ENCODE measurements at places on chromosomes 5 and 9. TPM values are rescaled to one million over a fixed set of nuclear protein-coding genes. Genes with fewer than 3 reads are reported as not detected.
A peak's percentile ranks its signal among the peaks of the same experiment; 100 is the strongest.

DNA sequence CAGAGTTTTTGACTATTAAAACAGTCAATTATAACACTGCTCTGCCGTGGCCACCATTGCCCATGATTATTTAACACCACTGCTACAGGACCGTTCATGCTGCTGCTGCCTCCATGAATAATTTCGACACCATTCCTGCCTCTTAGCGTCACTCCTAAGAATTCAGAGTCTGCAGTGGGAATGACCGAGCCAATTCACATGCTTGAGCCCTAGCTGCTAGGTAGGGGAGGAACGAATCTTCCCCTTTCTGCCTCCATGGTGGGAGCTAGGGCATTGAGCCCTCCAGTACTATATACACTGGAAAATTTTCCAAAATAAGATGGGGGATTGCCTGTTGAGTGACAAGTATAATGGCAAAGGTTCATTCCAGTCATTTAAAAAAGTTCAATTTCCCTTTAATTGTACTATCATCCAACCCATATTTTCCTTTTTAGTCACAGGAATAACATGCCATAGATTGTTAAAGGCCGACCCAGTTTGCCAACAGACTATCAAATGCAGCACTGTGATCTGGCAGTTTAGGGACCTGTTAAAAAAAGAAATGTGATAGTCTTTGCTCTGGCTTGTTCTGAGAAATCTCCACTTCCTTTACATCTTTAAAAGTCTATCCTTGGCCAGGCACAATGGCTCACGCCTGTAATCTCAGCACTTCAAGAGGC is 13.5 kb upstream of the B4GALT1 start:
- no peak for DNase-seq

DNA sequence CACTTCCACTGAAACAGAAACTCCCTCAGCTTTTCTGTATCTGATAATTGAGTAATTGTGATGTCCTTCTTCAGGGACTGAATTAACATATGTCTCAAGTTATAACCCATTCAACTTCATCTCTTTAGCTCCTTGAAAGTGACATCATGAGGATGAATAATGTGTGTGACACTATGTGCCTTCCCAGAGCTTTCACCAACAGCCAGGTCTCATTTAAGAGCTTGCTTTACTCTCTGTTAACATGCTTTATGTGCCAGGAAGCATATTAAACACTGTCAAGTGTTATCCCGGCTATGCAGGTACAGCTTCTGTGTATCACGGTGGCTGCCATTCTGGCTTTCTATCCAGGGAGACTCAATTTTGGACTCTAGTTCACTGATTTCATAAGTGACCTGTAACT is 799.9 kb downstream of the CDH12 start:
- no peak for DNase-seq

DNA sequence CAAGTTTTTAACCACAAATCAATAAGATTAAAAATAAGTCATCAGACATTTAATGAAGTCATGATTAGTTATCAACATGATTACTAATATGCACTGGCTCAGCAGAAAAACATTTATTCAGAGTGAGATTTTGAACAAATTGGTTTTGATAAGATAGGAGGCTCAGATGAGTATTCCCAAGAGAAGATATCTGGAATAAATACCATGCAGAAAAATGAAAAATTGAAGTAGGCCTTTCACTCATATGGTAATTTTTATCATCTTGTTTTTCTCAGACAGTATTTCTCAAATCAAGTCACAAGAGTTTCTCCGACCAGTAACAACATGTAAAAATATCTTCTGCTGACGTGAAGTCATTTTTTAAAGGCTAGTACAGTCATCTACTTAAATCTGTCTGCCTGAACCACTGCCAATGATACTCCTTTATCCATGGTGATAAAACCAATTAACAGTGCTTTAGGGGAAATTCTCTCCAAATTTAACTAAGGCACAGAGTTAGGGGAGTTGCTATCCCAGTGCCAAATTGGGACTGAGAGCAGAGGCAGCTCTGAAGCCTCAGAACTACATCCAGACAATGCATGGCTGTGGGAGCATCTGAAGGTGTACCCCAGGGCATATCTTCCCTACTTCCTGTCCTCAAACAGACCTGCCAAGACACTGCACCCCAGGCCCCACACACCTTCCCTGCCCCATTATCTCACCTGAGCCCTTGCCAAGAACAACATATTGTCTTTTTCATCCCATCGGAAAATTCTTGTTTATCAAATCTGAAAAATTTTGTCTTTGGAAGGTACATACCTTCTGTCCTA is 105.5 kb upstream of the TSLP start:
- no peak for DNase-seq

GRCh38 chr5:76331126-76331525 is 72.0 kb upstream of the IQGAP2 start:
- no peak for DNase-seq

DNA sequence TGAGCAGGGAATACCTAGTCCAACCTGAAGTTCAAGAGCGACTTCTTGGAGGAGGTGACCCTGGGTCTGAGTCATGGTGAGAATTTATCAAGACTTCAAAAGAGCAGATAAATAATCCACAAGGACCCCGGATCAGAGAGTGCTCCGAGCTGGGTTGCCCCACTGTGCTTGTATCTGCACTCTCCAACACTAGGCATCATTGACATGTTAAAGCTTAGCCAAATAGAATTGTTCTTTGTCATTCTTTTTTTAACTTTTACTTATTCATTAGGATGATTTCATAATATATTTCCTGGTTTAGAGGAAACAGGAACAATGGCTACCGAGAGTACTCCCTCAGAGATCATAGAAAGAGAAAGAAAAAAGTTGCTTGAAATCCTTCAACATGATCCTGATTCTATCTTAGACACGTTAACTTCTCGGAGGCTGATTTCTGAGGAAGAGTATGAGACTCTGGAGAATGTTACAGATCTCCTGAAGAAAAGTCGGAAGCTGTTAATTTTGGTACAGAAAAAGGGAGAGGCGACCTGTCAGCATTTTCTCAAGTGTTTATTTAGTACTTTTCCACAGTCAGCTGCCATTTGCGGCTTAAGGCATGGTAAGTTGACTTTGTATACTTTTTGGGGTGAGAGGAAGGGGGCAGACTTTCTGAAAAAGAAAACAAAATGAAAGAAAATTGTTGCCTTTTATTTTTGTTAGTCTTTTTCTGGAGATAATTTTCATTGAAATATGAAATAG is at the start of gene CARD6:
CARD6 (plus strand) TSS at position 300 of the 738 bp plus-strand sequence; CDS start at position 316, 16 bp downstream.
- peak; percentile 29 for DNase-seq

DNA sequence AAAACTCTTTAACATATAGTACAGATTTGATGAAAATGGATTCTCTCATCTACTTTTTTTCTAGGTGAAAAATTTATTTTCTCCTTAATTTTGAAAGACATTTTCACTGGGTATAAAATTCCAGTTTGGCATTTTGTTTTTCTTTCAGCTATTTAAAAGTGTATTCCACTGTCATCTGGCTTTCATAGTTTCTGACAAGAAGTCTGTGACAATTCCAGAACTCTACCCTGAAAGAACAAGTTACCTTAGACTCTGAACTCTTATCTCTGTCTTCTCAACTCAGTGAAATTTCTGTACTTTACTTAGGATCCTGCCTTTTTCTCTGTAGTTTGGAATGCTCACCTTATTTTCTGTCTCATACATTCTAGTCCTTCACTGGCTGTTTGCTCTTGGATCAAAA is 161.7 kb downstream of the RANBP17 start:
- no peak for DNase-seq

GRCh38 chr9:98453589-98454311 is 198.3 kb upstream of the TBC1D2 start:
- no peak for DNase-seq

DNA sequence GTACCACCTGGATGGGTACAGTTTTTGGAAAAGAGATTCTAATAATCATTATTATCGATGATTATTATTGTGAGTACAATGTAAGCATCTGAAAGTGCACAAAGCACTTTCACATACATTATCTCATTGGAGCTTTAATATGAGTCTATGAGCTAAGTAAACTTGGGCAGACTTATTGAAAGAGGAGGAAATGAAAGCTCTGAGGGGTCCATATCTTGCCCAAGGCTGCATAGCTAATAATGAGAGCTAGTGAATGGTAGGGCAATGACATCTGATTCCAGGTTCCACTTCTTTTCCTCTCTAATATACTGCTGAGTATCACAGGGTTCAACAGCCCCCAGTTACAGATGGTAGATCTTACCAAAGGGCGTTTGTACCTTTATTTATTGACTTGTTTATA is 26.1 kb downstream of the TIMD4 start:
- no peak for DNase-seq

Gene FGF1
- polyA plus RNA-seq: 1.7 TPM

Gene ZNF483
- 1.2 TPM for polyA plus RNA-seq

Gene MAMDC2
- polyA plus RNA-seq: 3.0 TPM

Gene WDR38
- 0.16 TPM for polyA plus RNA-seq

Gene OMD
- 6.4 TPM for polyA plus RNA-seq

Gene SPINK4
- 1.8 TPM for polyA plus RNA-seq

Measured in adrenal gland (tissue), 19 donors.